ENCODE measurements at places on chromosomes 11 and 22.

DNA sequence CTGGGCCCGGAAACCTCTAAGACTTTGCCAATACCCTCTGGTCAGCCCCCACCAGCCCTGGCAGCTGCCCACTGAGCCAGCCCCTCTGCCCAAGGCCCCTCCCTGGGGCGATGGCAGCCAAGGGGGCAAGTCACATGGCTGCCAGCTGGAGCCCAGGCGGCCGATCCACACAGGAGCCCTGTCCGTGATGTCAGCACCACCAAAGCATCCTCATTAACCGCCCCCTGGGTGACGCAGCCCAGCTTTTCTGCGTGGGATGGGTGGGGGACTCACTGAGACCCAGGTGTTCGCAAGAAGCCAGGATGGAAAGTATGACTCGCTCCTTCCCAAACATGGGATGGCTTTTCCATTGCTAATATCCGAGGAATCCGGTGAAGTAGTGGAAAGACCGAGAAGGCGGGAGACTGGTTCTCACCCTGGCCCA, 46.6 kb upstream of the WNT7B start:
- DNase-seq = no peak

GRCh38 chr11:92362989-92363388, 138.4 kb downstream of the FAT3 start:
- no peak for DNase-seq

DNA sequence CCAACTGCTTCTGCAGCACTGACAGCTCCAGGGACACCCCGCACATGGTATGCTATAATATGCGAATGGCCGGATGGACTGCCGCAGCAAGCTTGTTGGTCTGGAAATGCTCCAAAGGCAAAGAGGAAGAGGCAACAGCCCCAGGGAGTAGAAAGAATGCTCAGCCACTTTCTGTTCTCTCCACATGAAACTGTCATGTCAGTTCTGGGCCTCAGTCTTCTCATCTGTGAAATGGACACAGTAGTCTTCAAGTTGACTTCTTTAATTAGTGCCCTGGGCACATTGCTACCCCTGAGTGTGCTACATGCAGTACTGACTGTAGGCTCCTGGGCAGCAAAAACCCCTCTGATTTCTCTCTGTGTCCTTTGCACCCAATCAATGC, 19.9 kb downstream of the IL10RA start:
- no peak for DNase-seq

- no peak for DNase-seq
Measured at GRCh38 chr11:86421946-86422345, 47.3 kb downstream of the CCDC81 start.

DNA sequence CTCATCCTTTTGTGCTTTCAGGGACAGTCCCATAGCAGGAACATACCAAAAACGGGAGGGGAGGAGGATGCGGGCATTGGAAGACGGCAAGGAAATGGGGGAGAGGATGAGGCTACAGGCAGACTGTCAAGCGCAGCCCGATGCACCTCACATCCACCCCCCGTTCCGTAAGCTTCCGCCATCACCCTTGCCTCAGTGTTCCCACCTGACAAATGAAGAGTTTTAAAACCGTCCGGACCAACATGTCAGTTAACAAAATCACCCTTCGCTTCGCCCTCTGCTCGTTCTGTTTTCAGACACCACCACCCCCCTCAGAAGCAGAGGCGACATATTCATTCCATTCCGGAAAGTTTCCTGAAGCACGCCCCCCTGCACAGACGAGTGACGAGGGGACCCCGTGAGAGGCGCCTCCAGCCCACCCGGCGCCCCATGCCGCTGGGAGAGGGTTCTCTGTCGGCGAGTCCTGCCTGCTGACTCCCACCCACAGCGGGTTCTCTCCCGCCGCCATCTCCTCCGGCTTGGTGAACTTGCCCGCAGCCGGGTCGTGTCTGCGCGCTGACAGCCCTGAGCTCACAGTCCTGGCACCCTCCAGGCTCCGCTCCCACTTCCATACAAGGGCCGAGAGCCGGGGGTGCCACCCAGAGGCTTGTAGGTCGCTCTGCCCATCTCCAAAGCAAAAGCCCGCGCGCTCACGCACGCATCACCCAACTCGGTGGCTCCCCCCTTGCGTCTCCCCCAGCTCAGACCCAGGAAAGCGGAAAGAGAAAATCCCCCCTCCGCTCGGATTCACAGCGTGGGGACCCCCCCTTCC, 1.5 kb downstream of the IGSF9B start:
- DNase-seq = no peak

- DNase-seq = no peak
Measured at GRCh38 chr11:86596861-86597586, 75.4 kb downstream of the ME3 start.

DNA sequence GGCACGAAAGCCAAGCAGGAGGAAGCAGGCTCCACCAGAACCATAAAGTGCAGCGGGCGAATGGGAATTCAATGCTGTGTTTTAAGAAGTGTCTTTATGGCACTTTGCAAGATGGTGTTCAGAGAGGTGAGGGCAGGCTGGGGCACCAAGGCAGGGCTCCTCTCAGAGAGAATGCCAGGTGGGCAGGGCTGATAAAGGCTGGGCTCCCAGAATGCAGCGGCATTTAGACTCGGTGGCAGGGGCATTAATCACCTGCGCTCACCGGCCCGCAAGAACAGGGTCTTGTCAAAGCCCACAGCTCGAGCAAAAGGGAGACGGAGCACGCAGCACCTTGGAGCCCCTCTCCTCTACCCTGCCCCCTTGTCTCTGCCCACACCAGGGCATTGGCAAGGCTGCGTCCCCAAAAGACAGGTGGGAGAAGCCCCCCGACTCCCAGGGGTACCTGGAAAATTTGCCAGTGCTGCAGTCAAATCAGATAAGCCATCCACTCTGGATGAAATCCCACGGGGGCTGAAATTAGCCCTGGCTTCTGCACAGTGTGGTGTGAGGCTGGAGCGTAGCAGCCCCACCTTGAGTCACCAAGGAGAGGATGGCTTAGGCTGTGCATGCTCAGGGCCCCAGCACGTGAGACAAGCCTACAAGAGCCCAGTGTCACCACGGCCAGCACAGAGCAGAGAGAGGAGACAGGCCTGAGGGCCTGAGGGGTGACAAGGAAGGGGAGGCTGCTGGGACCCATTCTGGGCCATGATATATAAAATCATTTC, 8.1 kb downstream of the MACROD1 start:
- no peak for DNase-seq

DNA sequence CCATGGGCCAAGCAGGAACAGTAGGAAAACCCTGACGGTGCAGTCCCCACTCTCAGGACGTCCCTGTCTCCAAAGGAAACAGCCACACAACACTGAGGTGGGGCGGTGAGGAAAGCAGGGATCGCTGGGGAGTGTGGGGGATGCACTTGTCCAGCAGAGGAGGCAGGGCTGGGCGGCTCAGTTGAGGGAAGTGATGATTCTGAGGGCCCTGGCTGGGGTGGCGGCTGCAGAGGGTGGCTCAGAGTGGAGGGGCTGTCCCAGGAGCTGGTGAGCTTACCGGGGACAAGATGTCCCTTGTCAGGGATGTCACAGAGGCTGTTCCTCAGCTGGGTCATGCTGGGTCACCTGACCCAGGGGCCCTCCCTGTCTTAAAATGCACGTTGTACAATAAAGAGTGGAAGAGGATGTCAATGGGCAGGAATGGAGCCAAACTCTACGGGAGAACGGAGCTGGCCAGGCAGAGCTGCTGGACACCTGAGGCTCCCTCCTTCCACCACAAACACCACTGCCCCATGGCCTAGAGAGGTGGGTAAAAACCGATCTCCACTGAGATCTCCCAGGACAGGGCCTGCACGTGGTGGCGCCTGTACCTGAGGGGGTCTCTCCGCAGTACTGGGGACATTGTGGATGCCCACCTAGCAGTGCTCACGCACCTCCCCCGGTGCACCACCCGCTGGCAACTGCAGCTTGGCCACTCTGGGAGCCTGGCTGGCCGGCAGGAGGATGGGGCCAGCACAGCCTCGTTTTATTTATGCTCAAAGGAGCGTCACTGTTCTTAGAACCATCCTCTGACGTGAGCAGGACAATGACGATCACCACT, 9.7 kb upstream of the EFCAB6 start:
- DNase-seq = no peak

DNA sequence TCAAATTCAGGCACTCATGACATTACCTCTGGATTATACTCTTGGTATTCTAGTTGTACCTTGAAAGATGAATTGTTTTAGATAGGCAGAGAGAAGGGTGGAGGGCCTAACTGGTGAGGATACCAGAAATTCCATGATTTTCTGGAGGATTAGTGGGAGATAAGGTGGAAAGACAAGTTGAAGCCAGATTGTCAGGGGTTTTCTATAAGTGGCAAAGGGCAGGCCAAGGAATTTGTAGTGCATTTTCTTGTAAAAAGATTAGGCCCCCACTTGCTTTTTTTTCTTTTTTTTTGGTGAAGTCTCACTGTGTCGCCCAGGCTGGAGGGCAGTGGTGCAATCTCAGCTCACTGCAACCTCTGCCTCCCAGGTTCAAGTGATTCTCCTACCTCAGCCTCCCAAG, 28.4 kb upstream of the PRDM10 start:
- no peak for DNase-seq

GRCh38 chr22:35697142-35697541, 20.5 kb upstream of the APOL5 start:
- DNase-seq = no peak

DNA sequence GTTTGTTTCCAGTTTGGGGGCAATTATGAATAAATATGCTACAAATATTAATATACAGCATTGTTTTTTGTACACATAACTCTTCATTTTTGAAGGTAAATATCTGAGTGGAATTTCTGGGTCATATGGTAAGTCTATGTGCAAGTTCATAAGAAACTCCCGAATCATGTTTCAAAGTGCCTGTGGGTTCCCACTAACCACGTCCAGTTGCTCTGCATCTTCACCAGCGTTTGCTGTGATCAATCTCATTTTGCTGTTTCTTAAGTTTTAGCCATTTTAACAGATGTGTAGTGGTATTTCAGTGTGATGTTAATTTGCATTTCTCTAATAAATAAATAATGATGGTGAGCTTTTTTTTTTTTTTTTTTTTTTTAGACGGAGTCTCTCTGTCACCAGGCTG, 14.2 kb upstream of the CSRP3 start:
- DNase-seq = no peak

- no peak for DNase-seq
Measured at GRCh38 chr11:76770642-76771445, 12.3 kb upstream of the TSKU start.

- DNase-seq = no peak
Measured at GRCh38 chr11:75271730-75272129, 31.2 kb downstream of the TPBGL start.

GRCh38 chr11:109112261-109112660, 309.7 kb upstream of the C11orf87 start:
- DNase-seq = no peak

- no peak for DNase-seq
Measured at GRCh38 chr11:120199613-120200012, 11.2 kb upstream of the OAF start.

DNA sequence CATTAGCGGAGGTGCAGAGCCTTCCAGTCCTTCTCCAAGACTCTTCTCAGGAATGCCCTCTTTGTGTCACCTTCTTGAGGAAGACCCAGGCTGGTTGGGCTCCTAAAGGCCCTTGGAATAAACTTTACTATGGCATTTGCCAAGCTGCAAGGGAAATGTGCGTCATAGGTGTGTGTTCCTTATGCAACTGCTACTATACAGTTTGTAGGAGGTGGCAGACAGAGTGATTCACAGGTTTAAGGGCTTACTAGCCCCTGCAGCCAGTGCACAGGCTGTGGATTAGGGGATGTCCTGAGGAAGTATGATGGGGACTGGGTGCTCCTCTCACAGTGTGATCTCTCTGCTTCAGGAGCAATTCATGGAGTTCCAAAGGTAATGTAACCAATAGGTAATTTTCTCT, 74.6 kb downstream of the TENM4 start:
- no peak for DNase-seq

GRCh38 chr11:43723617-43724016, 43.1 kb downstream of the HSD17B12 start:
- no peak for DNase-seq

- no peak for DNase-seq
Measured at GRCh38 chr11:5564259-5565019, 16.1 kb upstream of the OR52H1 start.

DNA sequence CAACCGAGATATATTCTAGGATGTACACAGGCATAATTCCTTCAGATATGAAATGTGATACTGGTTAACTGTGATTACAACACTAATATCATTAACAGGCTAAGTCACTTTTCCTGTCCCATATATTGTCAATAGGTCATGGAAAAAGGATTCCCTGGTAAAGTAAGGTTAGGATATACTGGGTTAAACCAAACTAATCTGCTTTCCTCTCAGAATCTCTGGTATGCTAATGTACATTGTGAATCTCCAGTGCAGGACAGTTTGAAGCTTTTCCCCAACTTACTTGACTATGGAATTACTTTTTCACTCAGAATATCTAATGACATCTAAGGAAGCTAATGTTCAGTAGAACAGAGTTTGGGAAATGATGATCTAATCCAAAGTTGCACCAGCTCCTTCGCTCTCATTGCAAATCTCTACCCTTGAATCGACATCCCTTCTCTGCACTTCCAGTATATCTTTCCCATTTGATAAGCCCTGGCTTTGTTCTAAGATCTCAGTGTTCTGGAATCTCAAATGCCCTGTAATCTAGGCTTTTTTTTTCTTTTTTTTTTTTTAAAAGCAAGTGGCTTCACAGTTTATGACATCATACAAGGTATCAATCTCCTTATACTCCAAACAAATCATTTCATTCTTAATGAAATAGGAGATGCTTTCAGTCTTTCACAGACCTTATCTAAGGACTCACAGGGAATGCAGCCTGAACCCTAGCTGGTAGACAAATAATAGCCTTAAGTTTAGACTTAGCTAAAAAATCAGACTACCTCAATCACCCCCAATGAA, 43.8 kb downstream of the COPB1 start:
- no peak for DNase-seq

DNA sequence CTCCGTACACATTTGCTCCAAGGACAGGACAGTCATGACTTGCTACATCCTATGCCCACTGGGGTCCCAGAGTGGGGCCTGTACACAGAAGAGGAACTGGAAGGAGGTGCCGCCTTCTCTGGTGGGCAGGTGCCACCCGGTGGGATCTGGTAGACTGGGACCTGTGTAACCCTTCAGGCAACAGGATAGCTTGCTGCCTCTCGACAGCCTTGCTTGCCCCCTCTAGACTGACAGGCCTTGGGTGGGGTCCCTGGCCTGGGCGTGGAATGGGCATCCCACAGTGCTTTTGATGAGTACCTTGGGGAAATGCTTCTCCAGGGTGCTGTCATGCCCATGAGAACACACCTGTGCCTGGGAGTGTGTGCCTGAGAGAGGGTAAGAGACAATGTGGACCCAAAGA, 15.8 kb downstream of the SHANK3 start:
- DNase-seq = no peak

- DNase-seq = no peak
Measured at GRCh38 chr11:64241491-64242374, 838 bp downstream of the FKBP2 start.

- DNase-seq = no peak
Measured at GRCh38 chr11:93132836-93133235, 65.0 kb downstream of the SLC36A4 start.

- no peak for DNase-seq
Measured at GRCh38 chr11:64112771-64113461, 53.0 kb downstream of the MACROD1 start.

- no peak for DNase-seq
Measured at GRCh38 chr11:40274017-40274416, 1185.4 kb downstream of the LRRC4C start.
